ENCODE measurements at places on chromosomes 6 and 20. TPM values are rescaled to one million over a fixed set of nuclear protein-coding genes. Genes with fewer than 3 reads are reported as not detected.

The LAMA5 gene
- total RNA-seq = 321 TPM

The TINAG gene
- not detected for total RNA-seq

The CGAS gene
- total RNA-seq = 0.27 TPM

The LAMA2 gene
- total RNA-seq = 8.2 TPM

The DSP gene
- 104 TPM for total RNA-seq

- no peaks in the 10 kb centered on the region for H3K27me3 ChIP-seq
- H3K36me3 ChIP-seq = no peaks in the 10 kb centered on the region
- H3K4me3 ChIP-seq = no peak overlapping the region
- H3K4me1 ChIP-seq = no peaks in the 10 kb centered on the region
- no peak for DNase-seq
Measured at GRCh38 chr6:170186006-170186935, 104.6 kb downstream of the DLL1 start.

GRCh38 chr20:4691753-4692152 is 30.0 kb upstream of the PRND start:
- H3K4me3 ChIP-seq = no peak overlapping the region
- H3K36me3 ChIP-seq = no peaks in the 10 kb centered on the region
- H3K4me1 ChIP-seq = peaks cover 12% of the 10 kb centered on the region

DNA sequence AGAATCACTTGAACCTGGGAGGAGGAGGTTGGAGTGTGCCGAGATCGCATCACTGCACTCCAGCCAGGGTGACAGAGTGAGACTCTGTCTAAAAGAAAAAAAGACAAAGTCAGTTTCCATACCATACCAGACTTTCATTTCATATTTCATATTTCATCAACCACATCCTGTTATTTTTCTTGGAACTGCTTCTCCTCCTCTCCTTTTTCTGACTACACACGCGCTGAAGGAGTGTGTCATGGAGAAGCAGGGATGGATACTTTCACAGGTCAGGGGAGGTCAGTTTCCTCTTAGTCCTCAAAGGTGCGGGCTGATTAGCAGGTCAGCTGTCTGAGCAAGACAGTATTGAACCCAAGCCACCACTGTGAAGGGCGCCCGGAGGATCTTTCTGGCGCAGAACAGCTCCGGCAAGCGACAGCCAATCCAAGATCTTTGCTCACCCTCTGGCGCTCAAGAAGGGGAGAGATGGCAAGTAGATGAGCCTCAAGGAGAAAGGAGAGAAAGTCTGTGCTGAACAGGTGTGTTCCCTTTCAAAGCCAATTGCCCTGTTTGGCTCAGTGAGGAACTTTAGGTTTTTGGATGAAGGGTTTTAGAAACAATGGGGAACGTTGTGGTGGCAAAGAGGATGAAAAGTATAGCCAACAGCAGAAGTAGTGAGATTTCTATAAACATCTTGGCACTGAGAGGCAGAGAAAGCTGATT is 18.9 kb upstream of the SYNJ2 start:
- H3K4me3 ChIP-seq = no peak overlapping the region
- H3K36me3 ChIP-seq = no peaks in the 10 kb centered on the region
- H3K4me1 ChIP-seq = no peaks in the 10 kb centered on the region
- DNase-seq = no peak
- H3K27me3 ChIP-seq = no peaks in the 10 kb centered on the region

- no peaks in the 10 kb centered on the region for H3K4me1 ChIP-seq
- no peak for DNase-seq
- H3K27me3 ChIP-seq = no peaks in the 10 kb centered on the region
- H3K27ac ChIP-seq = no peak overlapping the region
Measured at GRCh38 chr6:80376411-80376810, 269.9 kb downstream of the BCKDHB start.

DNA sequence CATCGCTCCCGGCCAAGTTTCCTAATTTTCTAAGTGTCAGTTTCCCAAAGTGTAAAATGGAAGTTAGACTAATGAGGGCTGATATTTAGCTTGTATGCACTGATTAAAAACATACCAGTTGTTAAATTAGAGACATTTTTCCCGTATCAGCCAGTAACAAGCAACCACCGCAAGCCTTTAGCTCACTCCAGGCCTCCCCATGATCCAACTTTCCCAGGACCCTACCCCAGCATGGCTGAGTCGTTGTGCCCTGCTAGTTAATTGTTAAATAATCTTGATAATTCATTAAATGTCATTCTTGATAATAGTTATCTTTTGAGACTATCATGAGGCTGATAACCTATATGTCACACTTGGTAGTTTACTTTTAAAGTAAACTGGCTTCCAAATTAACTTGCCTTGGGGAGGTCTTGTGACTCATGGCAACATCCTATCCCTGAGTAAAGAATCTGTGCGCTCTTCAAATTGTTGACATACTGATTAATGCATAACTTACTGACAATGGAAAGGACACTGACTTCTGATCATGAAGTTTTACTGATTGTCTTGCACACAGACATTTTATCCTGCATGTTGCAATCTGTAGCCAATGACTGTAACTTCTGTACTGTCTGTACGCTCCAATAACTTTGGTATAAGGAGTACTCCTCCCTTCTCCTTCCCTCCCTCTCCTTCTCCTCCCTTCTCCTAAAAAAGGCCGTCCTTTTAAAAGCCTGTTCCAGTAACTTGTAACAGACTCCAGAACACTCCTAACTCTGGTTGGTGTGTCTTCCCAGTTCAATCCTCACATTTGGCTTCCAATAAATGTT is 6.3 kb upstream of the GTF3C6 start:
- H3K4me3 ChIP-seq = no peak overlapping the region
- DNase-seq = no peak

DNA sequence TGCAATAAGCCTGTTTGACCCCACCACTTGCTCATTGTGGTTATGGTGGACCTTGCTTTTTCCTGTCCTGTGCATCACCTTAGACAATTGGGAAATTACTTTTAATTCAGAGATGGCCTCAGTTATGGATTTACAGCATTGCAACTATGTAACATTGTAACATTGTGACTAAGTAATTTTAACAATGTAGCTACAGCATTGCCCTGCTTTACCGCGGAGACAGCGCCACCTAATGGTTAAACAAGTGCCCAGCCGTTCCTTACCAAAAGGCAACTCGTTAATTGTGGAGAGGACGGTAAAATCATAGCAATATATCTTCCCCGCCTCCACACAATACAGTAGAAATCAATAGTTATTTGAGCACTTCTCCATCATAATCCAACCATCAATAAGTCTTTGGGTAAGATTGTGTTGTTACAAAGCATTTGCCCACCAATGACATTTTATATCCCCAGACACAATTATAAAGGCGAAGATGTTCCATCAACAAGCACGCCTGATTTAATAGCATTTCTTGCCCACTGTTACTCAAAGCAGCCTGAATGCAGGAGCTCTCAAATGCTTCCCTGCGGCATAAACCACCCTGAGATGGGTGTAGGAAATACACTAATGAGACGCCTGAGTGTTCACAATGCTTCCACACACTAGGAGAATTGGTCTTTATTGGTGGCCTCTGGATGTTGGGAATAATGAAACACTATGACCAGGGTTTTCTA is 93.7 kb downstream of the PROKR2 start:
- no peak overlapping the region for H3K4me3 ChIP-seq
- H3K4me1 ChIP-seq = no peaks in the 10 kb centered on the region
- DNase-seq = peak; percentile 18
- no peaks in the 10 kb centered on the region for H3K36me3 ChIP-seq
- H3K27ac ChIP-seq = no peak overlapping the region
- no peaks in the 10 kb centered on the region for H3K27me3 ChIP-seq

GRCh38 chr20:10524034-10524476 is 89.0 kb downstream of the SLX4IP start:
- DNase-seq = no peak
- H3K4me1 ChIP-seq = peaks cover 54% of the 10 kb centered on the region
- no peaks in the 10 kb centered on the region for H3K36me3 ChIP-seq
- peak overlapping the region; percentile 39 for H3K27ac ChIP-seq
- no peaks in the 10 kb centered on the region for H3K27me3 ChIP-seq
- H3K4me3 ChIP-seq = no peak overlapping the region

DNA sequence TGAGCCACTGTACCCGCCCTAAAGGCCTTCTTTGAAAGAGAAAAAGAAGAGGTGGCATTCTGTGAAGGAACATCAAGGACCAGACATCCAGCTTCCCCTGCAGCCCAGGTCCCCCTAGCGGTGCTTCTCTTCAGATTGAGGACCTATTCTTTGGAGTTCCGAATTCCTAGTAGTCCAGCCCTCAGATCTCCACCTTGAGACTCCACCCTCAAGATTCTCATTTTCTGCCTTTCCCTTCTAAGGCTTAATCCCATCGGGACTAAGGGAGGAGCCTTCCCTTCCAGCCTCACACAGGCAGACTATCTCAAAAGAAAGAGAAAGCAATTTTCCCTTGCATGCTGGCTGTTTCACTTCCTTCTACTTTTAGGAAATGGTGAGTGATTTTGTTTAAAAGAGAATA is 32.5 kb downstream of the MUC22 start:
- no peaks in the 10 kb centered on the region for H3K27me3 ChIP-seq
- no peak overlapping the region for H3K4me3 ChIP-seq
- DNase-seq = peak; percentile 74
- H3K36me3 ChIP-seq = no peaks in the 10 kb centered on the region
- H3K27ac ChIP-seq = no peak overlapping the region

- H3K4me1 ChIP-seq = peaks cover 8% of the 10 kb centered on the region
- H3K4me3 ChIP-seq = no peak overlapping the region
- DNase-seq = no peak
- no peak overlapping the region for H3K27ac ChIP-seq
- H3K27me3 ChIP-seq = no peaks in the 10 kb centered on the region
Measured at GRCh38 chr6:1947922-1948321, 297.5 kb downstream of the GMDS start.

DNA sequence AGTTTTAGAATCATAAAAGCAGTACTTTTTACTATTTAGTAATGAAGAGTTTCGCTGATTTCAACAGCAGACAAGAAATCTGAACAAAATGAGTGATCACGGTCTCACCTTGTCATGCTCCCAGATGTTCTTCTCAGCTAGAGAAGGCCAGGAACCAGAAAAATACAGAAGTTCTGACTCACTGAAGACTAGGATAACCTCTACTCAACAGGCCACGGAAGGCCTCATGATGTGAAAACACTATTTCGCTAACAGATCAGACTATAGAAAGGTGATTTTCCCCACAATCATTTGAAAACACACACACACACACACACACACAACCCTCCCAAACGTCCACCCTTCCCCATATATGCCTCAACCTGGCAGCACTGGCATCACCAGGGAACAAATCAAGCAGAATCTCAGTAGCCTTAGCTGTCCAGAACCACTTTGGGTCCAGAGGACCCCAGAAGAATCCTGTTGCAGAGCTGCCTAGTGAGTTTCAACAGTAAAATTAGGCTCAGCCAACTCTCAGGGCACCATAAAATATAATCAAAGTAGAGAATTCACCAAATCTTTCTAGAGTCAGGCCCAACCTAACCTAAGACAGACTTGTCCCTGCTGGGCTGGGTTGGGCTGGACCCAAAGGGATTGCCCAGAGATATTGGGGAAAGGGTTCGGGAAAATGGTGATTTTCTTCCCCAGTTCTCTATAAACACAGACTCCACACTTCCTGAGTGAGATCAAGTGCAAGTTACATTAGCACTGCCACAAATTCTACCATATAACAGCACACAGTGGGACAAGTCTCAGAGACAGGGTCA is 7.9 kb downstream of the EXOC2 start:
- H3K4me3 ChIP-seq = no peak overlapping the region
- H3K27ac ChIP-seq = no peak overlapping the region
- peaks cover 8% of the 10 kb centered on the region for H3K4me1 ChIP-seq
- no peaks in the 10 kb centered on the region for H3K36me3 ChIP-seq
- no peaks in the 10 kb centered on the region for H3K27me3 ChIP-seq
- no peak for DNase-seq

DNA sequence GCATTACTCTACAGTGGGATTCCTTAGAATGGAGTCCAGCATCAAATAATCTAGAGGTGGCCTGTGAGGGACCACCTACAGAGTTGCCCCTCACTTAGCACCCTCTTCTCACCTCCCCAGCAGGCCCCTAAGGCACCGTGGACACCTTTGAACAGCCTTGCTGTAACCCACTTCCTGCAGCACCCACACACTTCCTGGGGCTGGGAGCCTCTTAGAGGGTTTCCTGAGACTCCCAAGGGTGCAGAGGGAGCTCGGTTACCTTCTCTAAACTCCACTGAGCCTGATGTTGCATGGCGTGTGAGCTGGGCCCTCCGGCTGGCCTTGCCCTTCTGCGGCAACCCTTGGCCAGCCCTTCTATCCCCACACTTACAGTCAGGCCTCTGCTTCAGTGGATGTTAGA is 7.3 kb upstream of the SIRPG start:
- H3K27me3 ChIP-seq = peaks cover 34% of the 10 kb centered on the region
- no peaks in the 10 kb centered on the region for H3K4me1 ChIP-seq
- no peaks in the 10 kb centered on the region for H3K36me3 ChIP-seq
- DNase-seq = no peak
- H3K4me3 ChIP-seq = no peak overlapping the region

GRCh38 chr20:50569864-50570836 is 60.0 kb downstream of the PTPN1 start:
- H3K36me3 ChIP-seq = peaks cover 34% of the 10 kb centered on the region
- H3K27ac ChIP-seq = peak overlapping the region; percentile 51
- no peaks in the 10 kb centered on the region for H3K27me3 ChIP-seq
